GDM1 (cell line): ENCODE measurements at places on chromosomes 7 and 10.

- DNase-seq = no peak
Observed at GRCh38 chr10:75145590-75145989, 34.1 kb downstream of the SAMD8 start.

GRCh38 chr10:44715136-44715535 is 196.0 kb upstream of the TMEM72 start:
- no peak for DNase-seq

DNA sequence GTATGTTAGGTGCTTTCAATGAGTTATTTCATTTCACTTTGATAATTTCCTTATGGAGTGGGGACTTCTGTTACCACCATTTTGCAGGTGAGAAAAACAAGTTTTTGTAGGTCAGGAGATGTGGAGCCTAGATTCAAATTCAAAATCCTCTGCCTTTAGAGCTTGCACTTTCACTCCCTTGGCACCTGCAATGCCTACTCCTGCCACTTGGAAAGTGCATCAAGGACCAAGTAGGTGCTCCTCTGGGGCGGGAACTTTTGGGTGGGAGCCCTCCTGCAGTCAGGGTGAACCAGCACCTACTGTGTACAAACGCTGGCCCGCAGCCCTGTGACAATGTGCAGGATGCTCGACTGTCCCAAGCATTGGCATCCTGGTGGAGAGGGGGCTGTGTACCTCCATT is 199.0 kb downstream of the EMX2 start:
- no peak for DNase-seq

DNA sequence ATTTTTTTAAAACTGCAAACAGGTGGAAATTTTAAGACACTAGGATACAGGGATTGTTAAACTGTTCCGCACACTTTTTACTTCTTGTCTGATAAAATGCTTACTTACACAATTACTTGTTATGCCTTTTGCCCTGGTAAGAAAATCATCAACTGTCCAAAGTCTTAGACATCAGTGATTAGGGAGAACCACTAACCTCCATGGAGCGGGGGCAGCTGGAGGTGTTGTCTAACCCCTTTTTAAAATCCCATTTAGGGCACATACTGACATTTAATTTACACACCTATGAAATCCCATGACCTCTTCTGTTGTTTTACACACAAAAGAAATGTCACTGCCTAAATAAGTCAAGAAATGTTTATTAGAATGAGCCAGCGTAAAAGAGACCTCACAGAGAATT is 65.7 kb downstream of the TRIM24 start:
- DNase-seq = no peak

GRCh38 chr10:128186959-128187787 is 61.0 kb upstream of the MKI67 start:
- DNase-seq = no peak

GRCh38 chr10:24432478-24433416 is 223.8 kb downstream of the KIAA1217 start:
- no peak for DNase-seq

GRCh38 chr7:24346716-24347115 is 62.7 kb downstream of the NPY start:
- no peak for DNase-seq

- no peak for DNase-seq
Observed at GRCh38 chr7:47967708-47968107, 11.7 kb downstream of the HUS1 start.

DNA sequence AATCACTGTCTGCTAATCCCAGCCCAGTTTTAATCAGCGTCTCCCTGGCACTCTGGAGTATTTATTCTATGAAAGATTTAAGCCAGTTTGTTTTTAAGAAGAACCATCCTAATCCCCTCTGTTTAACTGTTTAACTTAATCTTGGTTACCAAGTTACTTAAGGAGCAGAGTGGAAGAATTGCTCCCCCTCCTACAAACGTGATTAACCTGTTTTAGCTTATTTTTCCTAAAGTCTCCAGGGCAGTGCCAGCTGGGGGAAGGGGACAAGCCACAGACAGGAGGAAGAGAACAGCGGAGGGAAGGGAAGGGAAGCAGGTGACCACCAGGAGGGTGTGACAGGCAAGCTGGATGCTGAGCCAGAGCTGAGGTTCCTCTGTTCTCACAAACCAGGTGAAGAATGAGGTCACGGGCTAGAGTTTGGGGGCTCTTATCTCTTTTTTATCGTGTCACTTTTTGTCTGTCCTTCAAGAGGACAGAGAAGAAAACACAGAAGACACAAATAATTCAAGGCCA is 1.7 kb downstream of the SLC13A4 start:
- DNase-seq = no peak

DNA sequence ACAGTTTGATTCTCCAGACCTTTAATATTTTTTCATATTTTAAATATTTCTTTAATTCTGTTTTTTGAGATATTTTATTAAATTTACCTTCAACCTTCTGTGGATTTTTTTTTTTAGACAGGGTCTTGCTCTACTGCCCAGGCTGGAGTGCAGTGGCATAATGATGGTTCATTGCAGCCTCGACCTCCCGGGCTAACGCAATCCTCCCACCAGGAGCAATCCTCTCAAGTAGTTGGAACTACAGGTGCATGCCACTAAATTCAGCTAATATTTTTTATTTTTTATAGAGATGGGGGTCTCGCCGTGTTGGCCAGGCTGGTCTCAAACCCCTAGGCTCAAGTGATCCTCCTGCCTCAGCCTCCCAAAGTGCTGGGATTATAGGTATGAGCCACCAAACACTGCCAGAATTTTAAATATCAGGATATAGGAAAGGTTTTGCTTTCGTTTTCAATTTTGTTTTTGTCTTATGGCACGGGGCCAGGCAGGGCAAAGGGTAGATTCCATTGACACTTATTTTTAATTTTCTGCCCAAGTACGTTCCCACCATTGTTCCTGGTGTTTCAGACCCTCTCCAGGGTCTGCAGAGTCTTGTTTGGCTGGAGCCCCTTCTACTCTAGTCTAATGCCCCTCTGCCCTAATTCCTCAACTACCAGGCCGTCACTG is 1.2 kb downstream of the TACC2 start:
- no peak for DNase-seq

DNA sequence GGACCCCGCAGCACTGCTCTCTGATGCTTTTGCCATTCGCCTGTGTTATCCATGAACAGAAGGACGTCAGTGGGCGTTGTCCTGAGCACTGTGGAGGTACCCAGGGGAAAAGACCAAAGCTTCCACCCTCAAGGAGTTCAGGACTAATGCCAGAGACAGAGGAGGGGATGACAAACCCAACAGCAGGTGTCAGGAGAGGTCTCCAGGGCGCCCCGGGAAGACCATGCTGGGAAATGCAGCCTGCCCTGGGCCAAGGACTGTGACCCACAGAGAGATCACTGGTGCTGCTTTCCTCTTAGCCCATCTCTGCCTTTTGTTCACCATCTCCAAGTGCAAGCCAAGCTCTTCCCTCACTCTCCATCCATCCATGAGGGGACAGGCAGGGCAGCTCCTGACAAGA is 166.8 kb upstream of the PFKP start:
- DNase-seq = no peak

- DNase-seq = no peak
Observed at GRCh38 chr7:7924303-7924702, 44.3 kb upstream of the GLCCI1 start.

DNA sequence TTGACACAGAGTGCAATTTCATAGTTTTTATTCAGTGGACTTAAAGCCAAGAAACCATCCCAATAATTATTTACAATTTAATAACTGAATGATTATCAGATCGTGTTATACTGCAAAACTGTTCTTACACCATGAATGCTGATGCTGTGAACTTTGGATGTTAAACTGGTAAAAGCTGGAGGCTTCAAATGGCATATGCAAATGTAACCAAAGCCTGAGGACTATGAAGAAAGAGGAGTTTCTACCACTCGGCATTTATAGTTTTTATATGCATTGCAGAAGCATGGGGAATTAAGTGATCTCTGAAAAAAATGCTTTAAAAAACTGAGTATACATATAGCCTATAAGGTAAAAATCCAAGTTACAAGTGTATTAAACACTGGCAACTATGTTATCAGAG is 42.4 kb downstream of the RNF32 start:
- no peak for DNase-seq

DNA sequence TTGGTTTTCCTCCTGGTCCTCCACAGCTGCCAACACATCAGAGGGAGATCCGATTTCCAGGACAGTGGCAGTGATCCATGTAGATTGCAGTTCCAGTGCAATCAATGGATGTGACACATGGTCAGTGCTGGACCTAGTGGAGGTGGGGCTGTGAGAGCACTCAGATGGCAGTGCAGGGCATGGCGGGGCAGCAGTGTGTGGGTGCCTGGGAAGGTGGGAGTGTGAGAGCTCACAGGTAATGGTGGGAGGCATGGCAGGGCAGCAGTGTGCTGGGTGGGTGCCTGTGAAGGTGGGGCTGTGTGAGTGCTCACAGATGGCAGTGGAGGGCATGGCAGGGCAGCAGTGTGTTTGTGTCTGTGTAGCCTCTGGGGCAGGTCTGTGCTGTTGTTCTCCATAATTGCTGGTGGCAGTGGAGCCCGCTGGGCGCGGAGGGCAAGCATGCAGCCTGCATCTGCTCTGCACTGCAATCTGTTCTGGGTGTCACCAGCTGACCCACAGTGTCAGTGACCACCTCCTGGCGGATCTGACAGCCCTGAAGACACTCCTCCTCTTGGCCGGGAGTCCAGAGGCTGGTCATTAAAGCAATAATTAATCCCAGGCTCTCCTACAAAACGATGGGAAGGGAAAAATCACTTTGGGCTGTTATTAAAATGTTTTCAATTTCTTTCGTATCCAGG is 8.6 kb upstream of the ADARB2 start:
- no peak for DNase-seq

DNA sequence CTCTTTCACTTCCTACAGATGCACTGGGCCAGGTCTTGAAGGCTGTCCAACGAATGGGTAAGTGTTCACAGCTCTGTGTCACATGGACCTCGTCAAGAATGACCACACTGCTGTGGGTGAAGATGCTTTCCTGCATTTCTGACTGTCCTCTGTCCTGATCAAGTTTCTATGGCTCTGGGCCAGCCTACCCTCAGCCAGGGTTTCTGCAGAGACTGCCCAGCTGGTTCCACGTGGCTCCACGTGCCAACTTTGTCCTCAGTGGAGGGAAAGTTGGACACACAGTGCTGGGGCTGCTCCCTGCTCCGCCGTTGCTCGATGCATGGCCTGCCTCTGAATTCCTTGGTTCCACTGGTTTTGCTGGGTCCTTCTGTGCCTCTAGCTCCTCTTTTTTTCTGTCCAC is 152.3 kb downstream of the EGFR start:
- no peak for DNase-seq

DNA sequence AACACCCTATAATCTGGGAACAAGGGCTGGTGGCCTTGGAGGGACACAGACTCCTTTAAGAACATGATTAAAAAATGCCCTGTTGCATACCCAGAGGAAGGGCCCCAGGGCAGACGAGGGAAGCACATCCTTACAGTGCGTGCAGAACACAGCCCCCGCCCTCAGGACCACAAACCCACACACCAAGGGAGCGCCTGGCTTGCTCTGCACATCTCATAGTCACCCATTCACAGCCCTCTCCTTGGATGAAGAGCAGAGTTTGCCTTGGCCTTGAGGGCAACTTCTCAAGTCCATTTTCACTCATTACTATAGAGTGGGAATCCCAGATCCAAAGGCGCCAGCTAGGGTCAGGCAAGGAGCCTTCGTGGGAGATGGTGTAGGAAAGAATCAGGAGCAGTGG is 6.3 kb upstream of the VSIR start:
- peak; percentile 61 for DNase-seq

DNA sequence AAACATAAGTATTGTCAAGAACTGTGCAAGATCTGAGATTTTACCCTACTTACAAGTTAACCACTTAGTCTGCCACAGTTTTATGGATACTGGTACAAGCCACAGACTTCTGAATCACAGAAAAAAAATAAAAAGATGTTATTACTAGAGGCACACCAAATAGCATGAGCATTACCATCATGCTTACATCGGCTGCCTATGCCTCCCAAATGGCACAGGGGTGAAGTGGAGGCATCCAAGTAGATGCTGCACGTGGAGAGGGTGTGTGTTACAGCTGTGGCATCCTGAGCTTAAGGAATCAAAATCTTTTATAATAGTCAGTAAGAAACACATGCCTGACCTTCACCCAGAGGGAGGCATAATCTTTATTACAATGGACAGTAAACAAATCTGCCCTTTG is 207.8 kb downstream of the TFEC start:
- no peak for DNase-seq

- no peak for DNase-seq
Observed at GRCh38 chr10:15313047-15313446, 58.0 kb downstream of the FAM171A1 start.

DNA sequence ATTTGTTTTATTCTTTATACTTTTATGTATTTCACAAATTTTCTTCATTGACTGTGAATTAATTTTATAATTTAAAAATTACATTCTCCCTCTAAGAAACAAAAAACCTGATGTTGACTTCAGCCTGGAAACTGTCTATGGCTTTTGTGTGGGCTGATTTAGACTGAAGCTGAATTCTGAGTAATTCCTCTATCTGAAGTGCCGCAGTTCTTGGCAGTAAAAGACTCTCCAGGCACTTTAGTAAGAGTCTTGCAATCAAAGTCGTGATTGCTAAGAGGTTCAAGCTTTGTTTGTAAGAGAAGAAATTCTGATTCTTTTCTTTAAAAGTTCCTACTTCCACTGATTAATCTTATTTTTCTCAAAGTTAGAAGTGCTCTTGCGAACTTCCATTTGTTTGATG is 3.4 kb upstream of the CEP41 start:
- no peak for DNase-seq

- DNase-seq = peak; percentile 33
Observed at GRCh38 chr7:23531050-23531793, 559 bp downstream of the TRA2A start.

DNA sequence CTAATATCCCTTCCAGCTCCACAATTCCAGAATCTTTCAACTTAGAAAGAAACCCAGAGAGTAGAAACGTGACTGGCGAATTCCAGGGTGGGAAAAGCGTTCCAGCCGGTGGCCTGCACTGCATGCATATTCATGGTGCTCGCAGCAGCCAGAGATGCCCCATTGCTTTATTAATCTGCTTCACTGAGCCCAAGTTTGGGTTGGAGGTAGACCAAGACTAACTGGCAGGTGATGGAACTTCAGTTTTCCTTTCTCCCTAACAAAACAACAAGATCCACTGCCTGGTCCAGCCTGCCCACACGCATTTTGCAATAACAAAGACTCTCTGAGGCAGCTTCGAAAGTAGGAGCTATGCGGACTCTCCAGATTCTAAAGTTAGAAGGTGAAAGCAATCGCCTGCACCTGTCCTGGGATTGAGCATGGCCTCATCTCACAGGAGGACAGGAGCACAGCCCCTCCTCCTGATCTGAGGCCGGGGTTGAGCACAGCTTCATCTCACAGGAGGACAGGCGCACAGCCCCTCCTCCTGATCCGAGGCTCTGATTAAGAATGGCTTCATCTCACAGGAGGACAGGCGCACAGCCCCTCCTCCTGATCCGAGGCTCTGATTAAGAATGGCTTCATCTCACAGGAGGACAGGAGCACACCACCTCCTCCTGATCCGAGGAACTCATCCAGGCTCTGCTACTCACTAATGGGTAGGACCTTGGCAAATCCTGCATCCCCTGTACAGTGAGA is 127.8 kb upstream of the LANCL2 start:
- DNase-seq = no peak

- no peak for DNase-seq
Observed at GRCh38 chr10:132458586-132459300, 61.7 kb downstream of the PWWP2B start.
